ENCODE measurements at places on chromosomes 12 and 14. TPM values are rescaled to one million over a fixed set of nuclear protein-coding genes. Genes with fewer than 3 reads are reported as not detected.
A peak's percentile ranks its signal among the peaks of the same experiment; 100 is the strongest.

- no peak overlapping the region for H3K27ac ChIP-seq
- H3K36me3 ChIP-seq, result no peaks in the 10 kb centered on the region
- H3K4me1 ChIP-seq, result no peaks in the 10 kb centered on the region
- H3K4me3 ChIP-seq, result no peak overlapping the region
Observed at GRCh38 chr14:55979096-55979495, 139.1 kb upstream of the PELI2 start.

DNA sequence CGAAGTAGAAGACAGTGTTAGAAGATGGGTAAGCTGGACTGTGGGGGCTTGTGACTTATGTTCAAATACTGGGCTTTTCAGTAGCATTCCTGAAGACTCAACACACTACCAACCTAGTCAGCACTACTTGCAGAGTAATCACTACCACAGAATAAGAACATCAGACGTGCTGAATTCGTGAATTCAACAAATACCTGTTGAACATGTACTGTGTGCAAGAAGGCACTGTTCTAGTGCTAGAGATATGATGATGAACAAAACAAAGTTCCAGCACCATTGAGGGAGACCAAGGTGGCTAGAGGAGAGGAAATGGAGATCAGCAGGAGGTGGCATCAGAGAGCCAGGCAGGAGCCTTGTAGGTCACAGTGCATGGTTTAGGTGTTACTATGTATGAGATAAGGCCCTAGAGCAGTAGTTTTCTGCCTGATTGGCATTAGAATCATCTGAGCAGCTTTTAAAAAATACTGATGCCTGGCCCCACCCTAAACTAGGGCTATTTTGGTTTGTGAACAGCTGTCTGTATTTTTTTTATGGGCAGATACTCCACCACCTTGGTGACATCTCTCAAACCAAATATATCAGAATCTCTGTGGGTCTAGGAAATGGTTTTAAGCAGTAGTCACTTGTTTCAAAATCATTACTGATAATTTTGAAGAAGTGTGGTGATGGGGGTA, 26.8 kb downstream of the FERMT2 start:
- peaks cover under 1% of the 10 kb centered on the region for H3K36me3 ChIP-seq
- H3K27me3 ChIP-seq, result no peaks in the 10 kb centered on the region
- no peak overlapping the region for H3K4me3 ChIP-seq
- peaks cover 91% of the 10 kb centered on the region for H3K4me1 ChIP-seq
- DNase-seq, result no peak

- peaks cover 2% of the 10 kb centered on the region for H3K36me3 ChIP-seq
- peak overlapping the region; percentile 63 for H3K4me3 ChIP-seq
Observed at GRCh38 chr12:106583242-106584103, 669 bp downstream of the RFX4 start.

DNA sequence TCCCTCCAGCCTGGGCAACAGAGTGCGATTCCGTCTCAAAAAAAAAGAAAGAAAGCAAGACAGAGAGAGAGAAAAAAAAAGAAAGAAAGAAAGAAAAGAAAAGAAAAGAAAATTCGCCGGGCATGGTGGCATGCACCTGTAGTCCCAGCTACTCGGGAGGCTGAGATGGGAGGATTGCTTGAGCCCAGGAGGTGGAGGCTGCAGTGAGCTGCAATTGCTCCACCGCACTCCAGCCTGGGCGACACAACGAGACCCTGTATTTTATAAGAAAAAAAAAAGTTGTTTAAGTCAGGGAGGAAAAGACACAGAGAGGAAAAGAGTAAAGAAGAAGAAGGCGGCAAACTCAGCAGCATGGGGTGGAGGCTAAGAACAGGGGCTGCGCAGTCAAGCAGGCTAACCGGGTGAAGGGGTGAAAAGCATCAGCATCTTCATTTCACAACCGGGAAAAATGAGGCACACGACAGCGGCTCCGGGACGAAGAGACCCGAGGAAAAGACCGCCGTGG, 557 bp upstream of the FICD start:
- no peak overlapping the region for H3K27ac ChIP-seq
- H3K4me1 ChIP-seq, result peaks cover 21% of the 10 kb centered on the region
- no peak for DNase-seq

DNA sequence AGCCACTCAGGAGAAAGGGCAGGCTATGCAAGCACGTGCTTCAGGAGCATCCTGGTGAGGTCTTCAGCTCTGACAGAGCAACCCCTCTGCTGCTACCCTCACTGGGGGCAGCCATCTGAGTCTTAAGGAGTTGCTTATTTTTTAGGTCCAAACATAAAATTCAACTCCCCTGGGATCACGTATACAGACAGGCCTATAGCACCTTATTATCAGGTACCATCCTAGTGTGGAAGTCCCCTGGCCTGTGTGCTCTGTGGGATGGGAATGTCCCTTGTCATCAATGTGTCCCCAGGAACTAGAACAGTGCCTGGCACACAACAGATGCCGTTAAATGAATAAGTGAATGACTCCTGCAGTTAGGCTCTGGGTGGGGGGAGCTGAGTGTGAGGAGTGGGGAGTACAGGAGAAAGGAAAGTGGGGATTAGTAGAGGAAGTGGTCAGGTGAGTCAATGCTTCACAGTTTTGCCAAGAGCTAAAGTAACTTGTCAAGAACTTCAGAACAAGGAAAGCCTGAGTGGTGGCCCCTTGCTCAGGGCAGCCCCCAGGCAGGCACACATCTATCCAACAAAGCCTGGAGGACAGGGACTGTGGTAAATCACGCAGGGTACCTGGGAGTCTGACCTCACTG, 33.5 kb downstream of the DAD1 start:
- no peaks in the 10 kb centered on the region for H3K36me3 ChIP-seq
- H3K27ac ChIP-seq, result no peak overlapping the region
- no peak for DNase-seq
- H3K27me3 ChIP-seq, result no peaks in the 10 kb centered on the region

The BBOF1 gene
- total RNA-seq, result 8.0 TPM

The GAPDH gene
- 1,754 TPM for total RNA-seq

DNA sequence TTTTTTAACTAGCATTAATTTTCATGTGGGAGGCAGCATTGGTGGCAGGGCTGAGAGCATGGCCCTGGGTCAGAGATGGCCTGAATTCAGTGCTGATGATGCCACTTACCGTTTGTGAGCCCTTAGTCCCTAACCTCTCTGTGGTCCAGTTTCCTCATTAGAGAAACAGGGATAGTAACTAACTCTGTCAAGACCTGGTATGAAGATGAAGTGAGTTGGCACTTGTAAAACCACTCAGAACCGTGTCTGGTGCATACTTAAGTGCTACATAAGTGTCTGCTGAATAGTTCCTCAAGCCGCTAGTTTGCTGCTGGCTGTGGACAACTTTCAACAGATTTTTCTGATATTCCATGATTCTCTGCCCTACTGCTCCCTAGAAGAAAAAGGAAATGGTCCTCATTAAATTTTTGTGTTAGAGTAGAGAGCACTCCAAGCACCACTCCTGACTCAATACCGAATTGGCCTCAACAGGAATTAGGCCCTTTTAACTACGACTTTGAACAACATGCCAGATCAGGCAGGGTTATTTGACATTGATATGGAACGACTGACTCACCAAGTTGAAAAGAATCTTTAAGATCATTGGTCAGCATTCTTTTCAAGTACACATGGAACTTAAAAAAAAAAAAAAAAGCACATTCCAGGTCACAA, 250.2 kb downstream of the ANO2 start:
- H3K36me3 ChIP-seq, result no peaks in the 10 kb centered on the region
- H3K4me3 ChIP-seq, result no peak overlapping the region
- DNase-seq, result no peak
- H3K4me1 ChIP-seq, result no peaks in the 10 kb centered on the region
- H3K27me3 ChIP-seq, result no peaks in the 10 kb centered on the region

The P2RX2 gene
- total RNA-seq, result not detected

DNA sequence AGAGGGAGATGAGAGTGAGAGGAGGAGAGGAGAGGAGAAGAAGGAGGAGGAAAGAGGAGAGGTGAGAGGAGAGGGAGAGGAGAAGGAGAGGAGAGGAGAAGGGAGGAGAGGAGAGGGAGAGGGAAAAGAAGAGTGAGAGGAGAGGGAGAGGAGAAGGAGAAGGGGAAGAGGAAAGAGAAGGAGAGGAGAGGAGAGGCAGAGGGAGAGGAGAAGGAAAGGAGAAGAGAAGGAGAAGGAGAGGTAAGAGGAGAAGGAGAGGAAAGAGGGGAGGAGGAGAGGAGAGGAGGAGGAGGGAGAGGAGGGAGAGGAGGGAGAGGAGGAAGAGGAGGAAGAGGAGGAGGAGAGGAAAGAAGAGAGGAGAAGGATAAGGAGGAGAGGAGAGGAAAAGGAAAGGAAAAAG, 266.8 kb downstream of the ITPR2 start:
- no peak overlapping the region for H3K4me3 ChIP-seq
- DNase-seq, result no peak
- H3K36me3 ChIP-seq, result no peaks in the 10 kb centered on the region
- no peaks in the 10 kb centered on the region for H3K4me1 ChIP-seq
- H3K27ac ChIP-seq, result no peak overlapping the region

- no peak overlapping the region for H3K4me3 ChIP-seq
- no peak for DNase-seq
- peaks cover 13% of the 10 kb centered on the region for H3K4me1 ChIP-seq
- no peak overlapping the region for H3K27ac ChIP-seq
Observed at GRCh38 chr12:112900298-112901145, 6.2 kb upstream of the OAS1 start.

GRCh38 chr14:74859757-74860552, 16.0 kb downstream of the PROX2 start:
- no peak for DNase-seq
- peaks cover 9% of the 10 kb centered on the region for H3K4me1 ChIP-seq
- no peak overlapping the region for H3K4me3 ChIP-seq
- H3K36me3 ChIP-seq, result peaks cover 2% of the 10 kb centered on the region

DNA sequence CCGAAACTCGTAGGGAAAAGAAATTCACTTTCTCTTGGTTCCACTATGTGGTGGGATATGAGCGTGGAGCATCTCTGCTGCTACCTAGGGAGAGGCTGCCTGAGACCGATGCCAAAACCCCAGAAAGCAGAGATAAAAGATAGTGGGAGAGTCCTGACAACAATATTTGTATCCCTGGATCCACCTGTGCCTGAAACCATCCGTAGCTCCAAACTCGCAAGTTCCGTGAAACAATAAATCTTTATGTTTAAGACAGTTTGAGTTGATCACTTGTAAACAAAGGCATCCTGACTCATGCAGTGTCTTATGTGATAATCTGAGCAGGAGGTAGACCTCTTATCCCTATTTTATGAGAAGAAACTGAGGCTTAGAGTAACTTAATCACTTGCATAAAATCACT, 2.9 kb downstream of the MAP1LC3B2 start:
- no peak overlapping the region for H3K4me3 ChIP-seq
- H3K36me3 ChIP-seq, result peaks cover 5% of the 10 kb centered on the region
- H3K27ac ChIP-seq, result no peak overlapping the region

The GLS2 gene
- total RNA-seq, result 0.31 TPM

DNA sequence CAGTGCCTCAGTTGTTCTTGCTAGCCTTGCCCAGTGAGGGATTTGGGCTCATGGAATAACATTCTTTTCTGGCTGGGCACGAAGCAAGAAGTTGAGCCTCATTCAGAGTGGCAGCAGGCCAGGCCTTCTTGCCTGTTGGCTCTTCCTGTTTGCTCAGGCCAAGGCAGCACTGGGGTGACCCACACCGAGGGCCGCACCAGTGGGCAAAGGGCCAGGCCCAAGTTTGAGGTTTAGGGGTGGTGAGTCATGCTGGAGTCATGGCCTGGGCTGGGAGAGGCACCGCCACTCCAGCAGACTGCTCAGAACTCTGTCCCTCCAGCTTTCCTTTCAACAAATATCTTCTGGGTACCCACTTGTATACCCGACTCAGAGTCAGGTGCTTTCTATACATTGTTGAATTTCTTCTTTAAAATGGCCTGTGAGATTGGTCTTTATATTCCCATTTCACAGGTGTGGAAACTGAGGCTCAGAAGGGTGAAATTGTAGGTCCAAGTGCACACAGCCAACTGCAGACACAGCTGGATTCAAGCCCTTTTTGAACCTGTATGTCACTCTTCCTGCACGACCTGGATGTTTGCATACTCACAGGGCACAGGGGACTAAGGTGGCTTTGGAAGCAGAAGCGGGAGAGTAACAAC, 279.4 kb downstream of the FOXN3 start:
- peaks cover 11% of the 10 kb centered on the region for H3K27me3 ChIP-seq
- H3K36me3 ChIP-seq, result peaks cover 6% of the 10 kb centered on the region
- peaks cover 24% of the 10 kb centered on the region for H3K4me1 ChIP-seq
- H3K4me3 ChIP-seq, result no peak overlapping the region
- H3K27ac ChIP-seq, result peak overlapping the region; percentile 50
- no peak for DNase-seq

The PTGDR gene
- total RNA-seq, result not detected

DNA sequence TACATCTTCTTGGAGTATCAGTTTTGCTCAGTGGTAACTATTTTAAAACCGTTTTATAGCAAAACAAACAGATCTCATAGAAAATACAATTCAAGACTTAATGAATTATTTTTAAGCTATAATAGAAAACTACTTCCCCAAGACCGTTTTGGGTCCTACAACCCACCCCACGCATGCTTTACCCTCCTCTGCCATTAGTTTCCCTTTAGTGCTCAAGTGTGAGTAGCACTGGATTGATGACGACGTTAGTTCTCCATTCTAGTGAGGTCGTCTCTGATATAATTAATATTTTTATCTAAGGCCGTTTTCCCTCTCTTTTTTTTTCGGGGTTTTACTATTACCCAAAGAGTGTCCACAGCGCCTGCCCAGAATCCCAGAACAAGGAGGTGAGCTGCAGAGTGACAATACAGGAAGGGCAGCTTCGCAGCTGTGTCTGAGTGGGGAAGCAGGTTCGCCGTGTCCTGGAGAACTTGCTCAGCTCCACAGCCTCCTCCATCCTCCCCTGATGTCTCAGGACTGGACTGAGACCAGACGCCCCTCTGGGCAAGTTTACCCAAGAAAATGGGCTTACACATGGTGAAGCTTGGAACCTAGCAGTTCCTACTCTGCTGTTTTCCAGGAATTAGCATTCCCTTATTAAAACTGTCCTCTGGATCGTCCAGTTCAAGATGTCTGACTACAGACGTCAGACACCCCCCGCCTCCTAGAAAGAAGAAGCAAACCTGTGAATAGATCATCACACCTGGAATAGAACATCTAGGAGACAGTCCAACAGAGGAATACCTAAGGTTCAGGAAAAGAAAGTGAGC, 31.9 kb upstream of the MON2 start:
- H3K36me3 ChIP-seq, result no peaks in the 10 kb centered on the region
- no peak overlapping the region for H3K27ac ChIP-seq
- H3K4me3 ChIP-seq, result peak overlapping the region; percentile 77
- H3K27me3 ChIP-seq, result peaks cover 42% of the 10 kb centered on the region
- DNase-seq, result no peak

DNA sequence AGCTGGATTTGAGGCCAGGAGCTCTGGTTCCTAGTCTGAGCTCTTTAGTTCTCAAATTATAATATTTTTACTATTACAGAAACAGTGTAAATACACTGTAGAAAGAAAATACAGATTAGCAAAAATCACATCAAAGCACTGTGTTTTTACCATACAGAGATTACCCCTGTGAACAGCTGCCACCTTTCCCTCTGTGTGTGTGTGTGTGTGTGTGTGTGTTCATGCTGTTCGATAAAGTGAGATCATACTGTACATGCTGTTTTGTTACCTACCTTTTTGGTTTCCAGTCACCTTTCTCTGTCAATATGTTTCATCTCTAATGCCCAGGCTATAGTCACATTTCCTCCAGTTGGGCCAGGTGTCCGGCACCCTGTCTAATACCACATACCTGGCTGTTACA, 26.9 kb downstream of the MVK start:
- no peak for DNase-seq
- H3K27me3 ChIP-seq, result no peaks in the 10 kb centered on the region
- H3K4me1 ChIP-seq, result peaks cover 6% of the 10 kb centered on the region
- H3K4me3 ChIP-seq, result no peak overlapping the region
- H3K27ac ChIP-seq, result no peak overlapping the region
- H3K36me3 ChIP-seq, result peaks cover 3% of the 10 kb centered on the region

The PPM1H gene
- 67.0 TPM for total RNA-seq
